ENCODE measurements at places on chromosomes 5 and 9. TPM values are rescaled to one million over a fixed set of nuclear protein-coding genes. Genes with fewer than 3 reads are reported as not detected.

ZDHHC11 gene
- 7.0 TPM for total RNA-seq

PCDHB5 gene
- total RNA-seq, result 1.3 TPM

CPLANE1 gene
- 13.1 TPM for total RNA-seq

DNA sequence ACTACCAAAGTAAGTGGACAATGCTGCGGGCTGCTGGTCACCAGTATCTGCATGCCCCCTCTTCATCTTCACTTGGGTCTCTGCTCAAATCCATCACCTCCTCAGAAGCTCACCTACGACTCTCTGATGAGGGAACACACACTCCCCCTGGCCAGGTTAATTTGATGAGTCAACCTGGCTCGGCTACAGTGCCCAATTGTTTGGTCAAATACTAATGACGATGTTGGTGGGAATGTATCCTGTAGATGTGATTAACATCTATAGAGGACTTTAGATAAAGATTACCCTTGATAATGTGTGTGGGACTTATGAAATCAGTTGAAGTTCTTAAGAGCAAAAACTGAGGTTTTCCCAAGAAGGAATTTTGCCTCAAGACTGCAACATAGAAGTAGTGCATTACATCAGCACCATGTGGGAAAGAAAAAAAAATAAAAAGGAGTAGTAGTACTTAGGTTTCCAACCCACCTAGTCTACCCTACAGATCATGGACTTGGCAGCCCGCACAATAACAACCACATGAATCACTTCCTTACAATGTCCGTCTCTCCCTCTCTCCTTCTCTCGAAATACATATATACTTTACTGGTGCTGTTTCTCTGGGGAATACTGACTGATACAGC lies 467.3 kb downstream of the DNAH5 start:
- DNase-seq, result no peak
- no peaks in the 10 kb centered on the region for H3K4me1 ChIP-seq
- no peak overlapping the region for H3K27ac ChIP-seq
- H3K27me3 ChIP-seq, result no peaks in the 10 kb centered on the region
- no peaks in the 10 kb centered on the region for H3K36me3 ChIP-seq

DNA sequence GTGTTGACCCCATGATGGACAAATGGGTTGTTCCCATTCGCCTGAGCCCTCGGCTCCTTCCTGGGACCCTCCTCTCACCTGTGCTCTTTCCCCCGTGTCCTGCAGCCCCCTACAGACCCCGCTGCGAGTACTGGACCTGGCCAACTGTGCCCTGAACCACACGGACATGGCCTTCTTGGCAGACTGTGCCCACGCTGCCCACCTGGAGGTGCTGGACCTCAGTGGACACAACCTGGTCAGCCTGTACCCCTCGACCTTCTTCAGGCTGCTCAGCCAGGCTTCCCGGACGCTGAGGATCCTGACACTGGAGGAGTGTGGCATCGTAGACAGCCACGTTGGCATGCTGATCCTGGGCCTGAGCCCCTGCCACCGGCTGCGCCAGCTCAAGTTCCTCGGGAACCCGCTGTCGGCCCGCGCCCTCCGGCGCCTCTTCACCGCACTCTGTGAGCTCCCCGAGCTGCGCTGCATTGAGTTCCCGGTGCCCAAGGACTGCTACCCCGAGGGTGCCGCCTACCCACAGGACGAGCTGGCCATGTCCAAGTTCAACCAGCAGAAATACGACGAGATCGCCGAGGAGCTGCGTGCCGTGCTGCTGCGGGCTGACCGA lies 3.4 kb downstream of the LRRC14B start:
- no peaks in the 10 kb centered on the region for H3K36me3 ChIP-seq
- H3K27ac ChIP-seq, result no peak overlapping the region
- peaks cover 10% of the 10 kb centered on the region for H3K4me1 ChIP-seq

DNA sequence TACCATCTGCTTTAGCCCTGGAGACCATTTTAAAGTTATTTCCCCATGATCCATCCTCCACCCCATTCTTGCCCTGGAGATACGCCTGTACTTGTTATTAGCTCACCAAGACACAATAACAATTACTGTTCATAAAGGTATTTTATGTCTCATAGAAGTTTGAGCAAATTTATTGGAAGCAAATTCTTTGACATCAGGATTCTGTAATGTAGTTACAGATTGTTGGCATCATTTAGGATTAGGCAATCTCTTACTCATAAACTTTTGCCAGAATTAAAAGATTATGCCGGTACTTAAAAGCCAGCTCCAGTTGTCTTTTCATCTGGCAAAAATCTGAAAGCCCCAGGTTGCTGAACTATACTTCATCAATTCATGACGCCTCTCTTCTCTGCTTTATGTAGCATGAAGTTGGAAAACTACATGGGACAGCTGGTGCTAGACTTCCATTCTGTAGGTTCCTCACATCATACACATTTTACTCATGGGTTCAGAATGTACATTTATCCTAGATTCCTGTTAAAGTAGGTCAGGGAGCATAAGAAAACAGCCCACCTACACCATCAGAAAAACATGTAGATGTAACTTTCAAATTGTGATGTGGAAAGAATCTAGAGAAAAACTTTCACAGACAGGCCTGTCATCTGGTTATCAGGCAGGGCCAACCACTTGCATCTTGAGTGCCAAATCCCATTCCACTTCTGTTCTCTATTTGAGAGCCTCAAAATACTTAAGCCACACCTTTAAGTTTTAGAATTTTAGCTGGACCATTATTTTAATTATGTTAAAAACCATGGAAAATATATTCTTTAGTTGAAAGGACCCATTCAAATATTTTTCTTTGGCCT lies 14.0 kb downstream of the ATP10B start:
- H3K4me3 ChIP-seq, result no peak overlapping the region
- H3K27ac ChIP-seq, result no peak overlapping the region
- DNase-seq, result no peak
- H3K4me1 ChIP-seq, result peaks cover 12% of the 10 kb centered on the region
- H3K36me3 ChIP-seq, result no peaks in the 10 kb centered on the region
- no peaks in the 10 kb centered on the region for H3K27me3 ChIP-seq

- no peak overlapping the region for H3K27ac ChIP-seq
- H3K4me3 ChIP-seq, result no peak overlapping the region
- H3K4me1 ChIP-seq, result no peaks in the 10 kb centered on the region
- peaks cover 23% of the 10 kb centered on the region for H3K36me3 ChIP-seq
Observed at GRCh38 chr5:32406650-32407049, 37.9 kb downstream of the ZFR start.

- H3K4me1 ChIP-seq, result peaks cover 4% of the 10 kb centered on the region
- no peaks in the 10 kb centered on the region for H3K27me3 ChIP-seq
- no peak overlapping the region for H3K4me3 ChIP-seq
- DNase-seq, result no peak
- no peak overlapping the region for H3K27ac ChIP-seq
Observed at GRCh38 chr5:999032-999501, 9.5 kb upstream of the NKD2 start.

DNA sequence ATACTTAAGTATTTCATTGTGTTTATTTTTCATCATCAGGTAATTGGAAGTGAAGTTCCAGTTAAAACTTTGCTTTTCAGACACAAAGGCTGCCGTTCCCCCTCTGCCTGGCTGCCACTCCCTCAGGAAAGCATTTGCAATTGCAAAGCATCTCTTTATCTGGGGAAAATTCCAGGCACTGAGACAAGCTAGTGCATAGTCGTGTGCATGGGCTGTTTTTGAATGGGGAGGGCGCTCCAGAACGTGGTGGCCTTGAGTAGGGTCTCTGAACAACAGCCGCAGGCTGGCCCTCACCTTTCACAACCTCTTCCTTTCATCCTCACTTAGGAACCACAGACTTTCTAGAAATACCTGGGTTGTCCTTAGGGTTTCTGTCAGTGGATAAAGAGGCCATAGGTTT lies 285.1 kb upstream of the ADAMTS16 start:
- H3K4me3 ChIP-seq, result no peak overlapping the region
- no peaks in the 10 kb centered on the region for H3K4me1 ChIP-seq
- H3K27ac ChIP-seq, result no peak overlapping the region
- no peak for DNase-seq
- no peaks in the 10 kb centered on the region for H3K36me3 ChIP-seq

GRCh38 chr5:59335544-59335943 lies 558.0 kb downstream of the PDE4D start:
- no peak for DNase-seq
- no peak overlapping the region for H3K27ac ChIP-seq
- H3K27me3 ChIP-seq, result no peaks in the 10 kb centered on the region

GRCh38 chr9:121009650-121010049 lies 40.4 kb downstream of the C5 start:
- DNase-seq, result no peak
- no peaks in the 10 kb centered on the region for H3K27me3 ChIP-seq
- no peaks in the 10 kb centered on the region for H3K36me3 ChIP-seq
- no peak overlapping the region for H3K4me3 ChIP-seq
- H3K4me1 ChIP-seq, result no peaks in the 10 kb centered on the region
